ENCODE measurements at places on chromosomes 4 and X.
A peak's percentile ranks its signal among the peaks of the same experiment; 100 is the strongest.

DNA sequence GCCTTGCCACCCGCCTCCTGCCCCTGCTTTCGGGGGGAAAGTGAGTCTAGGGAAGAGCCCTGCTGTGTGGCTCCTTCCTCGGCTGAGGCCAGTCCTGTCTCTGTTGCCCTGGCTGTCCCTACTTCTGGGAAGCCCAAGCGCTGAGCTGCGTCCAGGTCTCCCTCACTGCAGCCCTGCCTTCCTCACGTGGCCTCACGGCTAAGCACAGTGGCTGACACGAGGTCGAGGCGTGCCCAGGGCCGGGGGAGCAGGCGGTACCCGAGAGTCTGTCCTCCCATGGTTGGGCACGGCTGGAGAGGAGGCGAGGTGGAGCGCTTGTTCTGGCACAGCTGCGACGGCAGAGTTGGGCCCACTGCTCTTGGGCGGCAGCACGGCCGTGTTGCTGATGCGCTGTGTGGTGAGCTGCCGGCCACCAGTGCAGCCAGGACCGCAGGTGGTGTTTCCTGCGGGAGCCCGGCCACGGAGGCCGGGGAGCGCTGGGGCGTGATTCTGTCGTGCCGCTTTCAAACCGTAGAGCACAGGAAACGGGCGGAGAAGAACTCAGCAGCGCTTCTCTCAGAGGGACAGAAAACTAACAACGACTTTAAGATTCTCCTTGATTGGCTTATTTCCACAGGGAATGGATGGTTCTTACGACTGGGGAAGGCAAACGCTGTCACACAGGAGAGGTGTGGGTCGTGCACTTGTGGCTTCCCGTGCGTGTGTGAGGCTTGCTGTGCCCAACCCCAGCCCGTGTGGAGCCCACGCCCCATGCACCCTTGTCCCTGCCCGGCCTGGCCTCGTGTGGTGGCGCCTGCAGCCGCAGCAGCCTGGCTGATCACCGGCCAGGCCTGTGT is 21.3 kb downstream of the MAEA start:
- no peak for DNase-seq

- DNase-seq: no peak
Measured at GRCh38 chrX:12080265-12080664, 58.0 kb upstream of the FRMPD4 start.

DNA sequence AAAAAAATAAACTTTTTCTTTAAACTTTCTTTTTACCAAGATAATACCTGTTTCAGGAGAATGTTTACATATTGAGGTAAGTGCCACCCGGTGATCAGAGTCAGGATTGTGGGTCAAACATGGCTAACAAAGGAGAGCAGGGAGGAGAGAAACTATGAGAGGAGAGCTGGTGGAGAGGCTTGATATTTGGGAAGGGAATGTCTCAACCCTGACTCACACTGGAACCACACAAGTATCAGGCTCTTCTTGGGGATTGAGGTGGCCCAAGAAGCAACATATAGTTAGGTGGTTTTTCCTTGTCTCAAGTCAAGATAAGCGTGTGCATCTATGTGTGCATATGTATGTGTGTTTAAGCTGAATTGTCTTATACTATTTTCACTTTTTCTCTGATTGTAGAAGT is 6.7 kb downstream of the TCEAL1 start:
- no peak for DNase-seq

- peak; percentile 8 for DNase-seq
Measured at GRCh38 chr4:82293304-82293703, 80.5 kb downstream of the HNRNPD start.

GRCh38 chrX:63283348-63283747 is 67.8 kb downstream of the SPIN4 start:
- no peak for DNase-seq

- no peak for DNase-seq
Measured at GRCh38 chr4:76883147-76883546, 14.8 kb downstream of the SOWAHB start.

- DNase-seq: no peak
Measured at GRCh38 chr4:140844061-140844460, 87.9 kb upstream of the TBC1D9 start.

- DNase-seq: no peak
Measured at GRCh38 chrX:77743720-77744119, 42.3 kb downstream of the ATRX start.

DNA sequence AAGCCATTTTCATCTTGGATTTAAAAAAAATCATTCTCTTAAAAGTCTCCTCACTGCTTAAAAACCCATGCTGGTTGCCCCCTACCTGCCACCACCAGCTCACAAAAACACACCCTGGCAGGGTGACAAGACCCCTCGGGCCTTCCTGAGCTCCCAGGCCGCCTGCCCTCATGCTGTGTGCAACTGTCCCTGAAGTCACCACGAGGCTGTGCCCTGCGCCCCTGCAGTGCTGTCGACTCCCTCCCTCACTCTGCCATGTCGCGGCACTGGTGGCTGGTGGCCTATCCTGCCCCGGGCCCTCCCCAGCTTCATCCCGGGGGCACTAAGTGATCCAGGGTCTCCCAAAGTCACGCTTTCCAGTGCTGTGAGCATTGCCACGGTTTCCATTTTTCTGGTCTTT is 46.3 kb upstream of the ADRA2C start:
- DNase-seq: no peak
